Renal pelvis (tissue), 12 donors: ENCODE measurements at places on chromosomes 7 and 10.

GRCh38 chr7:54888067-54888733 lies 129.2 kb upstream of the SEC61G start:
- DNase-seq = no peak

DNA sequence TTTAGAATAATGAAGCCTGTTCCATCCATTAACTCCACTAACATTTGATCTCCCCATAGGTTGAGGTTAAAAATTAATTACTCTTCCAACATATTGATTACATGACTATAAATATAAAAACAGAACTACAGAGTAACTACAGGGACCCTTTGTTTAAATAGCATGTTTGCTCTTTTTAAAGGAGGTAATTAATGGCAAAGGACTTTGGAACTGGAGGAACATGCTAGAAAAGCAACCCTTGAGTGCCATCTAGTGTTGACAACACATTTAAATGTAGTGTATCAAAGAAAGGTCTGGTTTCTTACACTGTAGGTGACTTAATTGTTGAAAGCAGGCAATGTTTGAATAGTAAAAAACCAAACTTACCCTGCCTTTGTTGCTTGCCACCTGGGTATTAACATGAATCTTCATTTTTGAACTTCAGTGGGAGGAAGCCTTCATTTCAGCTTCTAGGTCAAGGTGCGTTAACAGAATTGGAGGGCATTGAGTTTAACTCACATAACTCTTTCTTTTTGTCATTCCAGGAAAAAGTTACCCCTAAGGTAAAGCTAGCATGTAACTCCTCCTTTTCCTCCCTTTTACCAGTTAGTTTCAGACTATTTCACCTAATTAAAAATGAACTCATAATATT lies 52.6 kb upstream of the CAPZA2 start:
- DNase-seq = peak; percentile 68

DNA sequence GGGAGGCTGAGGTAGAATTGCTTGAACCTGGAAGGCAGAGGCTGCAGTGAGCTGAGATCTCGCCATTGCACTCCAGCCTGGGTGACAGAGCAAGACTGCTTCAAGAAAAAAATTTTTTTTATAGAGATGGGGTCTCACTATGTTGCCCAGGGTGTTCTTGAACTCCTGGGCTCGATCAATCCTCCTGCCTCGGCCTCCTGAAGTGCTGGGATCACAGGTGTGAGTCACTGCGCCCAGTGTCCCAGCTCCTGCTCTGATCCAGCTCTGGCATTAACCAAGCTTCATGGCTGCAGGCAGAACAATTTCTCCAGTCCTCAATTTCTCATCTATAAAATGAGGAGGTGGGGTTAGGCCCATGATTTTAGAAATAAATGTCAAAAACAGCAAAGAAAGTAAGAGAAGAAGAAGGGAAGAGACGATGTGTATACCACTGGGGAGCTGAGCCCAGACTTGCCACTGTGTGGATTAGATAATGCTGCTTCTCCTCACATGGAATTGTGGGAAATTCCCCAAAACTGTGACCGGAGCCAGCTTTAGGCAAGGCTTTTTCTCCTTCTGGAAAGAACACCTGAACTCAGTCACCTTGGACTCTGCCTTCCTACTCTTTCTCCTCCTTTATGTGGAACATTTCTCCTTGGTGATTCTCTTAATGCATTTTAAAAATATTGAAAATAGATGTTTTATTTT lies 25.5 kb downstream of the IL15RA start:
- no peak for DNase-seq

GRCh38 chr10:6721480-6721879 lies 141.4 kb upstream of the PRKCQ start:
- DNase-seq = peak; percentile 66

- no peak for DNase-seq
Observed at GRCh38 chr7:27242555-27243339, at the start of gene EVX1. Gene EVX1, plus strand, starts transcription at chr7:27242802. Its CDS starts 229 bp downstream, at chr7:27243031.

- no peak for DNase-seq
Observed at GRCh38 chr10:58319599-58319998, 15.2 kb upstream of the UBE2D1 start.
